Thoracic aorta (tissue), 2 donors: ENCODE measurements at places on chromosomes 16 and 17.

- H3K4me3 ChIP-seq: no peak overlapping the region
- DNase-seq: no peak
- H3K27ac ChIP-seq: no peak overlapping the region
- no peaks in the 10 kb centered on the region for H3K36me3 ChIP-seq
- H3K27me3 ChIP-seq: no peaks in the 10 kb centered on the region
- no peaks in the 10 kb centered on the region for H3K4me1 ChIP-seq
Observed at GRCh38 chr17:5948811-5949210, 121.4 kb upstream of the WSCD1 start.

GRCh38 chr16:23679274-23679985, 741 bp downstream of the PLK1 start:
- peaks cover 3% of the 10 kb centered on the region for H3K36me3 ChIP-seq
- peaks cover 7% of the 10 kb centered on the region for H3K4me1 ChIP-seq
- H3K27me3 ChIP-seq: no peaks in the 10 kb centered on the region
- peak overlapping the region; percentile 77 for H3K4me3 ChIP-seq
- no peak for DNase-seq

- H3K4me1 ChIP-seq: no peaks in the 10 kb centered on the region
- H3K36me3 ChIP-seq: no peaks in the 10 kb centered on the region
- no peak for DNase-seq
- H3K27me3 ChIP-seq: no peaks in the 10 kb centered on the region
Observed at GRCh38 chr17:66255112-66255511, 25.9 kb upstream of the APOH start.

- no peak for DNase-seq
- no peaks in the 10 kb centered on the region for H3K27me3 ChIP-seq
- no peak overlapping the region for H3K27ac ChIP-seq
- H3K36me3 ChIP-seq: no peaks in the 10 kb centered on the region
- H3K4me1 ChIP-seq: no peaks in the 10 kb centered on the region
- H3K4me3 ChIP-seq: no peak overlapping the region
Observed at GRCh38 chr16:71311553-71312158, 22.5 kb upstream of the CMTR2 start.

- no peaks in the 10 kb centered on the region for H3K36me3 ChIP-seq
- no peaks in the 10 kb centered on the region for H3K4me1 ChIP-seq
- no peak overlapping the region for H3K27ac ChIP-seq
- no peak for DNase-seq
- H3K27me3 ChIP-seq: no peaks in the 10 kb centered on the region
- H3K4me3 ChIP-seq: no peak overlapping the region
Observed at GRCh38 chr16:243348-243747, 8.7 kb downstream of the FAM234A start.

GRCh38 chr16:63473725-63474124, 1437.5 kb upstream of the CDH8 start:
- no peaks in the 10 kb centered on the region for H3K36me3 ChIP-seq
- H3K27me3 ChIP-seq: no peaks in the 10 kb centered on the region
- no peak overlapping the region for H3K27ac ChIP-seq
- no peak overlapping the region for H3K4me3 ChIP-seq

GRCh38 chr17:46818929-46819859, 702 bp upstream of the WNT3 start:
- H3K27ac ChIP-seq: no peak overlapping the region
- peaks cover 14% of the 10 kb centered on the region for H3K4me1 ChIP-seq
- no peaks in the 10 kb centered on the region for H3K36me3 ChIP-seq
- H3K4me3 ChIP-seq: peak overlapping the region; percentile 69

- H3K4me1 ChIP-seq: no peaks in the 10 kb centered on the region
- no peak for DNase-seq
- no peak overlapping the region for H3K27ac ChIP-seq
- no peaks in the 10 kb centered on the region for H3K27me3 ChIP-seq
Observed at GRCh38 chr17:38320482-38320881, 23.3 kb downstream of the GPR179 start.

DNA sequence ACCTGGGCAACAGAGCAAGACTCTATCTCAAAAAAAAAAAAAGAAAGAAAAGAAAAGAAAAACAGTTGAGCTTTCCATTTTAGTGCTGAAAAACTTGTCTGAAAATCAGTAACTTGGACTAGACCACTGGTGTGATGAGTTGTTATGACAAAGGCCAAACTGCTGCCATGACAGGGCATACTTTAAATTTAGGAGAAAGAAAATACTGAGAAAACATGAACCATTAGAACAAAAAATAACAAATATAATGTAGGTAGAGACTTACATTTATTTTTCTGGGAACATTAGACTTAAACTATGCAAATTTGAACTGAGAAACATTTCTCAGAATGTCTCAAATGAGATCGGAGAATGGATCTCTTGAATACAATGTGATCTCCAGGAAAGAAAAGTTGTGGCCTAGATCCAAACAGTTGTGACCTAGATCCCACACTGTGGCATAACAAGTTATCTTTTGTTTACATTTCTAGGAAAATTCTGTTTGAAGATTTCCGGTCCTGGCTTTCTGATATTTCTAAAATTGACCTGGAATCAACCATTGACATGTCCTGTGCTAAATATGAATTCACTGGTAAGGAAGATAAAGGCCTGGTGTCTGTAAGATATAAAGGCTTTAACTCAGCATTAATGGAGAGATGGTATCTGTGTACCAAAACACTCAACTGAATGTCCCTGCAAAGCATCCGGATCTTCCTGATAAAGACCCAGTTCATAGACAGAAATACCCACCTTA, 10.9 kb downstream of the OGFOD1 start:
- no peaks in the 10 kb centered on the region for H3K27me3 ChIP-seq
- H3K36me3 ChIP-seq: peaks cover 31% of the 10 kb centered on the region

- no peak for DNase-seq
- no peaks in the 10 kb centered on the region for H3K27me3 ChIP-seq
- no peak overlapping the region for H3K27ac ChIP-seq
- H3K4me3 ChIP-seq: no peak overlapping the region
- no peaks in the 10 kb centered on the region for H3K4me1 ChIP-seq
Observed at GRCh38 chr17:73436954-73437353, 125.2 kb upstream of the CDC42EP4 start.

DNA sequence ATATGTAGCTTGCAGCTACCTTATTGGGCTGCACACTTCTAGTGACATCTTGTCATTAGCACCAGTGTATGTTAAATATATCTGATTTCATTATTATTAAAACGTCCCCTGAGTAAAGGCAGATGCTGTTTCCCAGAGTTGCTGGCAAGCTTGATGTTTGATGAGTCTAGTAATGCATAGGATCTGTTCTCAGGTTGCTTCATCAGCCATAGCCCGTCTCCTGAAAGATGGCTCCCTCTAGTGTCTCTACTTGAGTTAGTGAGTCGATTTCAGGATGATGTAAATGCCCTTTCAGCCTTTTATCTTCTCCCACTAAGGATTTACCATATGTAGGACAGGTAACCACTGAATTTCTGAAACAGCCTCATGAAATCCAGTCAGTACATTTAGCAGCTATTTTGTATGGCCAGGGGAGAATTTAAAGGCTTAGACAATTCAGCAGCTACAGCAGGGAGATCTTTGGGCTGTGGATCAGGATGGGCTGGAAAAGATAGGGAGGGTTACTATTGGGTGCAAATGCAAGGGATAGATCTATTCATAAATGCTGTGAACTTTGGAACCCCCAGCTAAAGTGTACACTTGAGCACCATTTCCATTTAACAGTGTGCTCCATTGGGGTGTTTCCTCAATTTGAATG, 376.3 kb downstream of the CNTNAP4 start:
- H3K36me3 ChIP-seq: no peaks in the 10 kb centered on the region
- H3K27ac ChIP-seq: no peak overlapping the region
- no peaks in the 10 kb centered on the region for H3K27me3 ChIP-seq
- H3K4me3 ChIP-seq: no peak overlapping the region
- DNase-seq: no peak

DNA sequence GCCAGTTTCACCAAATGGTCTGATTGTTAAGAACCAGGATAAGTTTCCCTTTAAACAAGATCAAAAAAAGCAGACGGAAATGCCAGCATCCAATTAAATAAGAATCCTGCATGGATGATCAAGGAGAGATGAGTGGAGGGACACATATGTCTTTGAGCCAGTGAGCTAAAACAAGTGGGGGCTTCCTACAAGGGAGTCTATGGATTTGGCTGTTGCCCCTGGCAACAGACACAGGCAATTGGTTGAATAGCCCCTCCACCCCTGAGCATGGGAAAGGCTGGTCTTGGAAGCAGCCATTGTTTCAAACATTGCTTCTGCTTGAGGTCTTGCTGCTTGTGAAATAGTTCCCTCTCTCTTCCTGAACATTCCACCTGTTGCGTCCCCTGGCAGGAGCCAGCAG, 374.7 kb upstream of the ERCC4 start:
- H3K4me3 ChIP-seq: no peak overlapping the region
- no peak for DNase-seq
- no peaks in the 10 kb centered on the region for H3K36me3 ChIP-seq
- H3K4me1 ChIP-seq: no peaks in the 10 kb centered on the region

GRCh38 chr16:787321-787966, 737 bp downstream of the RPUSD1 start:
- peak overlapping the region; percentile 79 for H3K4me3 ChIP-seq
- no peak for DNase-seq
- no peaks in the 10 kb centered on the region for H3K36me3 ChIP-seq
- H3K4me1 ChIP-seq: peaks cover 19% of the 10 kb centered on the region
- no peaks in the 10 kb centered on the region for H3K27me3 ChIP-seq

GRCh38 chr17:75917141-75917916, 12.6 kb upstream of the MRPL38 start:
- H3K36me3 ChIP-seq: no peaks in the 10 kb centered on the region
- no peak overlapping the region for H3K4me3 ChIP-seq
- H3K4me1 ChIP-seq: no peaks in the 10 kb centered on the region
- no peak for DNase-seq
- no peaks in the 10 kb centered on the region for H3K27me3 ChIP-seq

DNA sequence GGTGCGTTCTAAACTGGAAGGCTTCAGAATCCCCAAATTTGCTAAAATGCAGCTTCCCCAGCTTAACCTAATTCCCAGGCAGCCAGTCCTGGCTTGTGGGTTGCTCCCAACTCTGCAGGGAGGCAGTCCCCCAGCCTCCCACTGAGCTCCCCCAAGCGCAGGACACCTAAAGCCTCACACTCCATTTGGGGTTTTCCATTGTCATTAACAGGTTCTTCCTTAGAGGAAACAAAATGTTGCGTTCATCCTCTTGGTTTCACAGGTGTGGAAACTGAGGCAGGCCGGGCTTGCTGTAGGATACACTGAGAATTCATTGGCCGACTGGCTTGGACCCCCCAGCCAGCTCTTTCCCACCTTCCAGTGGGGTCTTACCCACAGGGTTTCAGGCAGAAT, 2.3 kb upstream of the TAC4 start:
- no peaks in the 10 kb centered on the region for H3K27me3 ChIP-seq
- no peak overlapping the region for H3K4me3 ChIP-seq
- H3K4me1 ChIP-seq: peaks cover 27% of the 10 kb centered on the region
- no peak overlapping the region for H3K27ac ChIP-seq
- no peak for DNase-seq

- no peaks in the 10 kb centered on the region for H3K27me3 ChIP-seq
- no peak for DNase-seq
- H3K27ac ChIP-seq: no peak overlapping the region
- peaks cover 4% of the 10 kb centered on the region for H3K36me3 ChIP-seq
- no peak overlapping the region for H3K4me3 ChIP-seq
Observed at GRCh38 chr17:75755205-75755901, 9.6 kb downstream of the GALK1 start.

DNA sequence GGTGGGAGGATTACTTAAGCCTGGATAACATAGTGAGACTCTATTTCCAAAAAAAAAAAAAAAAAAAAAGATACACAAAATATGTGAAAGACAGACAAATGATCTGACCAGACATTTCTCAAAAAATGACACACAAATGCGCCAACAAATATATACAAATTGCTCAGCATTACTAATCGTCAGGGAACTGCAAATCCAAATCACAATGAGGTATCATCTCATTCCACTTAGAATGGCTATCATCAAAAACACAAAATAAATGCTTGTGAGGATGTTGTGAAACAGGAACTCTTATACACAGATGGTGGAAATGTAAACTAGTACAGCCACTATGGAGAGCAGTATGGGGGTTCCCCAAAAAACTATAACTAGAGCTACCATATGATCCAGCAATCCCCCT, 62.4 kb downstream of the STX8 start:
- H3K27ac ChIP-seq: no peak overlapping the region
- no peaks in the 10 kb centered on the region for H3K36me3 ChIP-seq
- H3K4me1 ChIP-seq: no peaks in the 10 kb centered on the region
- H3K4me3 ChIP-seq: no peak overlapping the region

DNA sequence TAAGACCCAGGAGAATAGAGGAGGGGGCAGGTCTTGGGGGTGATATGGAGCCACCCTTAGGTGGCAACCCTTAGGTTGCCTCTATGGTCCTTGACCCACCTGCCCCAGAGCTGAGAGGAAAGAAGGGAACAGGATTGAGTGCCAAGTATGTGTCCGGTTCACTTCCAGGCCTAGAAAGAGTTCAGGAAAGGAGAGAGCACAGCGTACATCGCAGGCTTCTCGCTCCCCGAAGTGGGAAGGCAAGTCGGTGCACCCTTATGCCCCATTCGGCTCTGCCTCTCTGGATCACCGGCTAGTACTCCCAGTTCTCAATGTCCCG, 631 bp downstream of the SP6 start:
- peaks cover 38% of the 10 kb centered on the region for H3K27me3 ChIP-seq
- peaks cover 8% of the 10 kb centered on the region for H3K4me1 ChIP-seq
- no peak overlapping the region for H3K27ac ChIP-seq
- DNase-seq: no peak
- H3K4me3 ChIP-seq: peak overlapping the region; percentile 59

DNA sequence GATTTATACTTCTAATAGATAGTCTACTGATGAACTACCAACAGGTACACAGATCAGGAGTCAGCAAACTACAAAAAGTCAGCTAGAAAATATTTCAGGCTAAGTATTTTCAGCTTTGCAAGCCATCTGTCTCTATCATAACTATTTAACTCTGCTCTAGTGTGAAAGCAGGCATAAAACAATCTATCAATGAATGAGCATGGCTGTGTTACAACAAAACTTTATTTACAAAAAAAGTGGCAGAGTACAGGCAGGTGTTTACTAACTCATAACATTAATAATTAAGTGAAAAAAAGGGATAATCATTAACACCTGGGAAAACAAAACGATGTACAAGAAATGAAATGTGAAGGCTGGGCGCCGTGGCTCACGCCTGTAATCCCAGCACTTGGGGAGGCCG, 15.8 kb downstream of the MED13 start:
- H3K4me1 ChIP-seq: peaks cover 23% of the 10 kb centered on the region
- H3K4me3 ChIP-seq: no peak overlapping the region
- no peak overlapping the region for H3K27ac ChIP-seq
- no peak for DNase-seq
- H3K36me3 ChIP-seq: peaks cover 25% of the 10 kb centered on the region

DNA sequence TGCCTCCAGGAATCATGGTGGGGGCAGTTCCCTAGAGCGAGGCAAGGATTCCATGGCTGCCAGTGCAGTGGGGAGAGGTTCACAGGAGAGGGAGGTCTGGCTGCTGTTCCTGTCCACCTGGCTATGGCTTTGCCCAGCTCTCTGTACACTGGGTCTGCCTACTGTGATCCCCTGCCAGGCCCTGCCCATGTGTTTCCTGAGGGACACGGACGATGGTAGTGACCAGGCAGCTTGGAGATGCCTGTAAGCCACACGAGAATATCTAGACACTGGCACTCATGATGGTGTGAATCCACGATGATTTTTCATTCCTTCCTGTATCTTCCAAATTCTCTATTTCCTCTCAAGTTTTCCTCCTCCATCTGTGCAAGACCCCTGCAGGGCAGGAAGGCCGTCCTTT, 11.1 kb downstream of the C1QTNF8 start:
- no peak overlapping the region for H3K27ac ChIP-seq
- H3K4me1 ChIP-seq: peaks cover 23% of the 10 kb centered on the region
- no peak overlapping the region for H3K4me3 ChIP-seq
- DNase-seq: no peak
- H3K36me3 ChIP-seq: no peaks in the 10 kb centered on the region
